ENCODE measurements at places on chromosomes 12 and 14.

DNA sequence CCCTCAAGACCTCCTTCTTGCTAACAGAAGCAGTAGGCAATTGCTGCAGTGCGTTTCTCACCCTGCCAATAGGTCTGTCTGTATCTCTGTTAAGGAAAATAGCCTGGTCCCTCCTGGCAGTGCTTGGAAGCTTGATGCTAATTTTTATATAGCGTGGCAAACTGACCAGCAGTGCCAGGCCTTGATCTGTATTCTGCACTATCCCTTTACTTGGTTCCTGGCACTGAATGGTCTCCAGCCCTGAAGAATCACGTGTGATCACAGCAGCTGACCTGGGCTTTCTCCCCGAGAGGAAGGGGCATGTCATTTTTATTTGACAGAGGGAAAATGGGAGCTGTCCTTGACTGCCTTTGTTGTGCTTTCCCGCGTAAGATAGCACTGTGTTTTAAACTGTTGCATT lies 48.7 kb upstream of the TRAF3 start:
- DNase-seq: no peak

DNA sequence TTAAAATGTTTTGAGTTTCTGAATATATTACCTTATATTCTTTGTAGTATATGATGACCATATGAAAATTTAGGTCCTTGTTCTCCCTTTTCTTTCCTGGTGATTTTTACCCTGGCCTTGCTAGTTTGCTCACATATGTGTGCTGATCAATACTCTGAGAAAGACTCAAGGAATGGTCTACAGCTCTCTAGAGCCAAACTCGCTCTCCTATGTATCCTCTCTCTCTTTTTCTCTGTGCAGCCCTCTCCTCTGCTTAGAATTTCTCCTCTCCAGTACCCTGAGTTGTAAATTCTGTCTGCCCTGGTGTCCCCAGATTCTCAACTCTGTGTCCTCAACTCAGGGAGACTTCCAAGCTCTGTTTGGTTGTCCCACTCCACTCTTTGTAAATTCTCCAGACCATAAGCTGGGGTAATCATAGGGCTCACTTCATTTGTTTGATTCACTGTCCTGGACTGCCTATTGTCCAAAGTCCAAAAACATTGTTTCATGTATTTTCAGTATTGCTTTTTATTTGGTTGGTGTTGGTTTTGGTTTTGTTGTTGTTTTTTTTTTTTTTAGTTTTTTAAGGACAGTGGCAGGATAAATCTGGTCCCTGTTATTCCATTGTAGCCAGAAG lies 41.0 kb downstream of the FOXA1 start:
- DNase-seq: no peak

- DNase-seq: no peak
These were observed 478.1 kb downstream of the VRK1 start for GRCh38 chr14:97275276-97275675.

- DNase-seq: no peak
These were observed 62.0 kb downstream of the WSCD2 start for GRCh38 chr12:108191086-108191485.

- no peak for DNase-seq
These were observed 58.2 kb downstream of the HMGA2 start for GRCh38 chr12:65882486-65882885.

Data from omental fat pad (tissue), 4 donors.